Foreskin keratinocyte (primary cell): ENCODE measurements at places on chromosomes 3 and 15. TPM values are rescaled to one million over a fixed set of nuclear protein-coding genes. Genes with fewer than 3 reads are reported as not detected.

DNA sequence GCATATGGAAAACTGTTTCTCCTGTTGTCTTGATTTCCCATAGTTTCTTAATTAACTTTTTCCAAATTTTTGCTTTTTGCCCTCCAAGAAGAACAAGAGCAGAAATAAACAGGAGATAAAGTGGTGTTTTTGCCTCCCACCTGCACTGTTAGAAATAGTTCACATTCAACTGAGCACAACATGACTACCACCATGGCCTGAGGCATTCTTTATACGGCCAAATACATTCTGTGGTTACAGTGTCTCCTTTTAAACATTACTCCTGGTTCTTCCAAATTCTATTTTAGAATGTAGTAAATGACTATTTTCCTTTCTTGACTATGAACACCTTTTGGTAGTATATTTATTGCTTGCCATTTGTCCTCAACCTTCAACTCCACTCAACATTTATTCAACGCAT, 98.5 kb downstream of the LARS2 start:
- no peak for DNase-seq

DNA sequence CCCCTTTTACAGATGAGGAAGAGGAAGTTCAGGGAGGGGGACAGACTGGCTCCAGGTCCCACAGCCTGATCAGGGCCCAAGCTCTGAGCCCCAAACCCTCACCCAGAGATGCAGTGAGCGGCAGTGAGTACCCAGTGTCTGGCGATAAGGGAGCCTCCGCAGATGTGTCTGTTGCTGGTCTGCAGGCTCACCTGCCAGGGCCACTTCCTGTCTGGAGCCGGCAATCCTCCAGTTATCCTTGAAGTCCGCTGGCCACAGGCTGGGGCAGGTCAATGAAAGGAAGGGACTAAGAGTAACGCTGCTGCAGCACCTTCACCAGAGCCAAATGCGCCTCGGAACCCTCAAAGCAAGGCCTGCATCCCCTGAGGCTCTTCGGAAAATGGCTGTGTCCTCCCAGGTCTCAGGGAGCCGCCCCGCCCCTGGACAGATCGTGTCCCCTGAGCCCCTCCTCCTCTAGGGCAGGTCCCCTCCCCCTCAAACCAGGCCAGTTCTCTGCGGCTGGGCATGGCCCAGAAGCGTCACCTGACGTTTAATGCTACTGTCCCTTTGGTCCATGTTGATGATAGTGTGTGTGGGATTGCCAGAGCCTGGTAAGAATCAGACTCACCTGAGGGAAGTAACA, 51.5 kb downstream of the MYL3 start:
- no peak for DNase-seq

DNA sequence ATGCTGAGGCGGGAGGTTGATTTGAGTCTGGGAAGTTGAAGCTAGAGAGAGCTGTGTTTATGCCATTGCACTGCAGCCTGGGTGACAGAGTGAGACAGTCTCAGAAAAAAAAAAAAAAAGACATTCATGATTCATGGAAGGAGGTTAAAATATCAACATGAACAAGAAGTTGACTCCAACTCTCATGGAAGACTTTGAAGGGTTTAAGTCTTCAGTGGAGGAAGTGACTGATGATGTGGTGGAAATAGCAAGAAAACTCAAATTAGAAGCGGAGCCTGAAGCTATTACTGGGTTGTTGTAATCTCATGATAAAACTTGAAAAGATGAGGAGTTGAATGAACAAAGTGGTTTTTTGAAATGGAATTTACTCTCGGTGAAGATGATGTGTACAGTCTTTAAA, 491.8 kb downstream of the SQOR start:
- peak; percentile 94 for DNase-seq

The PDZRN3 gene
- total RNA-seq, result 0.24 and 0.25 TPM in 2 replicates

- DNase-seq, result no peak
Observed at GRCh38 chr3:72189339-72189738, 404.4 kb upstream of the PROK2 start.

GRCh38 chr15:72562386-72562785, 88.3 kb downstream of the ARIH1 start:
- no peak for DNase-seq

The MORC1 gene
- total RNA-seq, result not detected in 2 replicates

The IL17RC gene
- 22.4 and 25.9 TPM in 2 replicates for total RNA-seq

DNA sequence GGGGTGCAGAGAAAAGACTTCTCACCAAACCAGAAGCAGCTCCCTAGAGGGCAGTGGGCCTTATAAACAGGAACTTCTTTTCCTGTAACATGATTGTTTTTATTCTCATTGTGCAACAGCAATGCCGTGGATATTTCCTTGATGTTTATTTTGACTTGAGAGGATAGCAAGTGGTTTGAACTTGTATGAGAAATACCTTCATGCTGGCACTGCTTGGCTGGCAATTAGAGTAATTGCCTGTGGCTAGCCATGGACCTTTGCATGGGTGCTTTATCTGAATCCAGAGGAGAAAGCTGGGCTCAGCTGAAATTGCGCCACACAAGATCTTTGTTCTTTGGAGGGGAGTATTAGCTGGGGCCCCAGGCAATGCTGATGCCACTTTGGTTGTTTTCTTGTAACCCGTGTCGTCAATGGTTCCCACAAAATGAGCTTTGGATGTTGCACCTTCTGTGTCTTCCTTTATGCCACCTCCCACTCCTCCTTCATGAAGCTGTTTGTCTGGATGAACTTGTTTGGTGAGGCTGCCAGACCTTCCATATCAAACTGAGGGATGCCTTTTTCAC, 37.9 kb downstream of the CMTM8 start:
- no peak for DNase-seq

DNA sequence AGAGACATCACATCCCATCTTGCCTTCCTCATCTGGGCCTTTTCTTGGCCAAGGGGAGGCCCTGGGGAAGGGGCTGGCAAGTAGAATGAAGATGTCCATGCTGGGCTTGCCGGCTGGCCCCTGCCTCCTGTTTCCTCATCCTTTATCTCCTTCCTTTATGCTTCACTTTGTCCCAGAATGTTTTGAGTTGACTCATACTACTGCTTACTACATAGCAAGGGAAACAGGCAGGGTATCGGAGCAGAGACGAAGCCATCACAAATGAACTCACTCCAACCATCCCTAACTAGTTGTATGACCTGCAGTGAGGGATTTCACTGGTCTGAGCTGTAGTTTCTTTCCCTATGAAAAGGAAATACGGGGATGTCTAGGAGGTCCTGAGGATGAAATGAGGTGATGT, 66.0 kb downstream of the CHDH start:
- DNase-seq, result no peak

GRCh38 chr3:114649331-114649730, 355.5 kb downstream of the TIGIT start:
- peak; percentile 86 for DNase-seq

DNA sequence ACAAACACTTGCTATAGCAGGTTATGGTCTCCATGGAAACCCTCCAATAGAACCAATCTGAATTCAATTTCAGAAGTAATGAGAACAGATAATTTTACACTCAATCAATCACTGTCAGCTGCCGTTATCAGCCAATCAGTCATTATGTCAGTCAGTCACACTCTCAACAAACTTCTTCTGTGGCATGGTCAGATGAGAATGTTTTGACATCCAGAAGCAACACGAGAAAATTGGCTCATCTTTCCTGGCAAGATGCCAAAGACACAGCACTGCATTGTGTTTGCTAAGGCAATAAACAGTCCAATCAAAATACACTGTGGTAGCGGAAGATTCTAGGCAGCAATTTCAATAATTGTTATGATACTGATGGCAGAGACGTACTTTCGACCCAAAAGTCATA, 190.7 kb downstream of the RORA start:
- no peak for DNase-seq

DNA sequence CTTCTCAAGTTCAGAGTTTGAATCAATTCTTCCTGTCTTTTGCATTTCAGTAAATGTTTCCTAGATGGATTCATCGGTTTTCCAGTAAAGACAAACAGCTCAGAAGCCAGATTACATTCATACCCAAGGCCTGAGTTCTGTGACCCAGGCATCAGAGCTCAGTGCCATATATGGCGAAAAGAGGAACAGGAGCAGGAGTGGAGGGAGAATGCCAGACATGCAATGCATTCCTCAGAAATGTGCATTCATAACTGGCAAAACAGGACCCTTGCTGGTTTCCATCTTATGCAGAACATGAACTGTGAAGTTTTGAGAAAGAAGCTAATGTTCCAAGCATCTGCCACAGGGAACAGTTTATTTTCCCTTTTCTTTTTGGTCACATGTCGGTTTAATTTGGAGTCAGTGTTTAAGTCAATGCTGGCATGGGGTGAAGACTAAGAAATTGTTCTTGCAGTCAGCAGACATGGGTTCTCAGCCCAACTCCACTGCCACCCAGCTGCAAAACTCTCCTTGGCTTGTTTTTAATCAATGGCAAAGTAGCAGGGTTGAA, 116.5 kb downstream of the LPP start:
- peak; percentile 81 for DNase-seq

- peak; percentile 42 for DNase-seq
Observed at GRCh38 chr3:171874879-171875278, 31.7 kb downstream of the TMEM212 start.

The PTPRG gene
- 18.6 and 20.8 TPM in 2 replicates for total RNA-seq

- DNase-seq, result no peak
Observed at GRCh38 chr15:72536506-72536905, 62.4 kb downstream of the ARIH1 start.

The SAXO2 gene
- total RNA-seq, result 1.2 and 1.7 TPM in 2 replicates

DNA sequence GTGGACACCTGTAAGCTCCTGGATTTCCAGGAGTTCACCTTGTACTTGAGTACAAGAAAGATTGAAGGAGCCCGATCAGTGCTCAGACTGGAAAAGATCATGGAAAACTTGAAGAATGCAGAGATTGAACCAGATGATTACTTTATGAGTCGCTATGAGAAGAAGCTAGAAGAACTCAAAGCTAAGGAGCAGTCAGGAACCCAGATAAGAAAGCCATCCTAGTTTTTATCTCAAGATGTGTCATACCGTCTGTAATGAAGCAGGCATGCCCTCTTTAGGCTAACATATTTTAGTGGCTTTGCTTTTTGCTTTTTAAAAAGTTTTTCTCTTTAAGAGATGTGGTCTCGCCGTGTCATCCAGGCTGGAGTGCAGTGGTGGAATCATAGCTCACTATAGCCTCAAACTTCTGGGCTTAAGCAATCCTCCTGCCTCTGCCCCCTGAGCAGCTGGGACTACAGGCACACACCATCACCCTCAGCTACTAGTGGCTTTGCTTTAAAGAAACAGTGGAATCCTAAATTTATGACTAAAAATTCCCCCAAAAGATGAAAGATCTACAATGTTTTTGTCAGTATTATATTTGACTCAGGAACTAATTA, 28.1 kb downstream of the EXOG start:
- DNase-seq, result no peak

The KCNAB1 gene
- 0.49 and 0.51 TPM in 2 replicates for total RNA-seq

DNA sequence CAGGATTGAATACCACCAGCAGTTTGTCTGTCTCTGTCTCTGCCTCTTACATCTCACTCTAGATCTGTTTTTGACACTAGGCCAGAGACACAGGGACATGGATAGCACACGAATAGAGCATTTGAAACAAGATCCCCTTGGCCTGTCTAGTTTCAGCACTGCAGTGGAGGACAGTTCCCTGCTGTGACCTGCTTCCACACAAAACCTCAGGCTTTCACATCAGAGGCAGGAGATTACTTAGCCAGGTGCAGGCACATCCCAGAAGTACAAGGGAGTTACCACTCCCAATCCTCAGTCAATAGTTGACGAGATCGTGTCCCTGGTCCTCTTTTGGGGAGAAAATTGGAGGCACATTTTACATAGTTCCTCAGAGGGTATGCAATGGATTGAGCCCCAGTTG, 34.0 kb upstream of the CCK start:
- peak; percentile 39 for DNase-seq

The PLCH1 gene
- total RNA-seq, result 0.10 and 0.14 TPM in 2 replicates

- peak; percentile 25 for DNase-seq
Observed at GRCh38 chr3:21356402-21356801, 394.6 kb downstream of the ZNF385D start.

DNA sequence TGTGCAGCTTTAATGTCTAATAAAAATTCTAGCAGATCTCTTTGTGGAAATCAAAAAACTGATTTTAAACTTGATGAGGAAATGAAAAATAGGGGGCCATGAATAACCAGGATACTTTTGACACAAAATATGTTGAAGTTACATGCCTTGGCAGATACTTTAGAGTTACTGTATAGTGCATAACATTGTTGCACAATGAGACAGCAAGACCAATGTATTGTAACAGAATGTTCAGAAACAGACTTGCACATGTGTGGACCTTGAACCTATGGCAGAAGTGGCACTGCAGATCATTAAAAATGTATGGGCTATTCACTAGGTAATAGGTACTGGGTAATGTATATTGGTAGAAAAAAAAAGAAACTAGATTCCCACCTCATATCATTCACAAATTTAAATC, 343.0 kb upstream of the ARL6 start:
- peak; percentile 22 for DNase-seq

GRCh38 chr3:107919239-107919638, 171.6 kb downstream of the CD47 start:
- DNase-seq, result no peak

GRCh38 chr3:196073255-196073753, 8.6 kb downstream of the TFRC start:
- DNase-seq, result peak; percentile 30

DNA sequence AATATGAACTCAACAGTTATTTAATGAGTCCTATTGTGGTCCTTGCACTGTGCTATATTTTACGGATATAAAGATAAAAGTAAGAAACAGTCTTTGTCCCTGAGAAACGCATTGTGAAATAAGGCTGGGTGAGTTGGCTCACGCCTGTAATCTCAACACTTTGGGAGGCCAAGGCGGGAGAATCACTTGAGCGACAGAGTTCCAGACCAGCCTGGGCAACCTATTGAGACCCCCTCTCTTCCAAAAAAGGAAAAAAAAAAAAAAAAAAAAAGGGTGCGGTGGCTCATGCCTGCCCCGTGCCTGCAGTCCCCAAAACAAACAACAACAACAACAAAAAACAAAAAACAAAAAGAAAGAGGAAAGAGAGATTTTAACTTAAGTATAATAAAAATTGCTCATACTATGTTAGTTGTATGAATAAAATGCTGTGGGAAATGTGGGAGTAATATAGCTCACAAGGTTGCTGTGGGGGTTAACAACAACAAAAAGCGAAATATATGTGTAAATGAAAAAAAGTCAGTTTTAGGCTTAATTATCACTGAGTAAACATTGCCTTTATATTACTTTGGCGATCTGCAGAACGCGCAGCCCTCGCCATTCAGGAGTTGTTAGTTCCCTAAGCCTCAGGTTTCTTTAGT, 461 bp upstream of the FNDC3B start:
- DNase-seq, result no peak

DNA sequence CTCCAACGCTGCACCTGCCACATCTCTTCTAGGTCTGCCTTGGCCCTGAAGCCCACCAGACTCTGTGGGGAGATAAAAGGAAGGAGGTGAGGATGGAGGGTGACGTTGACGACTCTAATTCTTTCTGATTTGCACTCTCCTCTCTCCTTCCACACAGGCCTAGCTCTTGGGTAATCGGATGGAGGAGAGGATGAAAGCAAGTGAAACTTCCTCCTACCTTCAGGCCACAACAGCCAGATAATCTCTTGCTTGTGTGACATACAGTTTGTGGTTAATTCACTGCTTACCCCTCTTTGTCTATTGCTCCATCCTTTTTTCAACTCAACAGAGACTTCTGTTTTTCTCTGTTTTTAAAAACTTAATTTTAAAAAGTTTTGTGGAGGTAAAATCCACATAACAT, 208.1 kb downstream of the SV2B start:
- DNase-seq, result no peak
